ENCODE measurements at places on chromosomes 4 and X.

DNA sequence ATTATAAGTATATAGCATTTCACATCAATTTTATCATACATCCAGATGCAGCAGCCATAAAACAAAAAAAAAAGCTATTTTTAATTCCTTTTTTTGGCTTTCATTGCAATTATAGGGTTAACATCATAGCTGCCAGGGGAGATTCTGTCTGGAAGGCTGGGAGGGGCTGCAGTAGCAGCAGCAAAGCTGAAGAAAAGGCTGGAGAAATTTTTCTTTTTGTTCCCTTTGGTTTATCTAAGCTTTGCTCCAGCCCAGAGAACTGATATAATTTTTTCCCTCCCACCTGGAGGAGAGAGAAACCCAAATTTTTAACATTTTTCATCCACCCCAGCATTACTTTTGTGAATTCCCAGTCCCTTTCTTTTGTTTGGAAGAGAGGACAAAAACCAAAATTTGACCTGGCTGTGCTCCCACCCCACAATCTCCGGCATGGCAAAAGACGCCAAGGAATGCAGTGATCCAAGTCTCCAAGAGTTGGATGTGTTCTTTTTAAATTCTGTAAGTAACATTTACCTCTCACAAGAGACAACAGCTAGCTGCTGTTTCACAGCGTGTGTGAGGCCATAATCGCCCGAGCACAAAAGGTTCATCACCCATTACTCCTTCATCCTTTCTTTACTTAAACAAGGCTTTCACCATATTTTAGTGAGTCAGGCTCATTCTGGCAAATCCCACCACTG, 25.1 kb upstream of the FAM156A start:
- DNase-seq = no peak

- no peak for DNase-seq
These were observed 22.9 kb upstream of the CASK start for GRCh38 chrX:41946235-41946634.

DNA sequence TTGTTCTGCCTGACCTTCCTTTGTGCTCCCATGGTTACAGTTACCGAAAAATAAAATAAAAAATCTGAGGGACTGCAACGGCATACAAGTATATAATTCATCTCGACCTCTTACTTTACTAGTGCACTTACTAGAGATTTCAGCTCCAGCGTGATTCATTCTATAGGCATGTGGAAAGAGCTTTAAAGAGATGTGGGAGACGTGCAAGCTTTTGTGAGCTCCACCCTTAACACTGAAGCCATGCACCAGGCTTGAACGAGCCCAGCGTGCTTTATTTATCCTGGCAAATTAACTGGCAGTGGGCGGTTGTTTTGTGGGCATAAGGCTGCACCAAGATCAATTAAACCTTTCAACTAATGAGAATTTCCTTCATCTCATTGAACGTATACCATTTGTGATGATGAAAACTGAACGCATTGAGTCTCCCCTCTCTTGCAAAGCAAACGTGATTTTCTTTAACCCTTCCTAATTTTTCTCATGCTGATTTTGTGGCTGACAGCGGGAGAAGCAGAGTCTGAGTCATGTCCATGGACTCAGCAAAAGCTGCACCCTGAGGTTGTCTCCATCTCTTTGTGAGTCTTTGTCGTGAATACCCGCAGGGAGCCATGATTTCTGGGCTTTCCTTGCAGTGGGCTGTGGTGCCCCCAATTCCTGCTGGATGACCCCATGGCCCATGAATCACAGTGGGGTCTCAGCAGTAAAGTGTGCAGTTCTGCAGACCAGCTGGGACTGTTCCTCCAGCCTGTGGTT, 60.1 kb downstream of the MXRA5 start:
- no peak for DNase-seq

DNA sequence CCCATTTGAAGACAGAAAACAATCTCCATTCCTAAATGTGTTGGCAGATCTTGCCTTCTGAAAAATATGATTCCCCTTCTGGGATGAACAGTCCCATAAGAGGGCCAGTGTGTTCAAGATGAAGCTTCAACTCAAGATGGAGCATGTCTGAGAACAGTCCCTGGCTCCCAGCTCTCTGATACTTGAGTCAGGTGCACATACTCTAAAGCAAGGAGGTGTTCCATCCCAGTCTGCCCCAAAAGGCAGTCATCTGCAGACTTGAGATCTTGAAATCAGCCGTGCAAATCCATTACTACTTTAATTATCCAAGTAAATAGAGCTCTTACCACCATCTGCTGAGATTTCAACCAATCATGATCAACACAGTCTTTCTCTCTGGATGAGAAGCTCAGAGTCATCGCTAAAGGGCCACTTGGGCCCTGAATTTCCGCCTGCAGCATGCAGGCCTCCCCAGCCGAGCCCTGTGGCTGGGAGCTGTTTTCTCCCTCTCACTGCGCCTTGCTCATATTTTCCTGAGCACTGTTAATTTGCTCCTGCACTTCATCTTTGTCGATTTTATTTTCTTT, 22.2 kb downstream of the CCDC149 start:
- no peak for DNase-seq

DNA sequence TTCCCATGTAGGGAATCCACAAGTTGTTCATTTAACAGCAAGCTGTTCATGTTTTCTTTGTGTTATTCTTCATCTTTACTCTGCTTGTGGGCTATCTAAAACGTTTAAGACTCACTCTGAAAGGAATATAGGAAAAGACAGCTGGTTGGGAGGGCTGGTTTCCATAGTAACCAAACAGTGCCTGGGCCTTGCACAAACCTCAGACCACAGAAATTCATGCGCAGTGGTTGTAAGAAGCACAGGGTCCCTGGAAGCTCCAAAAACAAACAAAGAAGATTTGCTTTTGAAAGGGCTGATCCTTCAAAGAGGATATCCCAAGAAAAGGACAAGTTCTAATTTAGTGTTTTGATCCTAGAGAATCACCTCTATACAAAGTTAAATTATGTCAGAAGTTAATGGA, 7.8 kb downstream of the SERTM2 start:
- DNase-seq = no peak

- no peak for DNase-seq
These were observed 8.2 kb upstream of the PWWP3B start for GRCh38 chrX:106159861-106160282.

DNA sequence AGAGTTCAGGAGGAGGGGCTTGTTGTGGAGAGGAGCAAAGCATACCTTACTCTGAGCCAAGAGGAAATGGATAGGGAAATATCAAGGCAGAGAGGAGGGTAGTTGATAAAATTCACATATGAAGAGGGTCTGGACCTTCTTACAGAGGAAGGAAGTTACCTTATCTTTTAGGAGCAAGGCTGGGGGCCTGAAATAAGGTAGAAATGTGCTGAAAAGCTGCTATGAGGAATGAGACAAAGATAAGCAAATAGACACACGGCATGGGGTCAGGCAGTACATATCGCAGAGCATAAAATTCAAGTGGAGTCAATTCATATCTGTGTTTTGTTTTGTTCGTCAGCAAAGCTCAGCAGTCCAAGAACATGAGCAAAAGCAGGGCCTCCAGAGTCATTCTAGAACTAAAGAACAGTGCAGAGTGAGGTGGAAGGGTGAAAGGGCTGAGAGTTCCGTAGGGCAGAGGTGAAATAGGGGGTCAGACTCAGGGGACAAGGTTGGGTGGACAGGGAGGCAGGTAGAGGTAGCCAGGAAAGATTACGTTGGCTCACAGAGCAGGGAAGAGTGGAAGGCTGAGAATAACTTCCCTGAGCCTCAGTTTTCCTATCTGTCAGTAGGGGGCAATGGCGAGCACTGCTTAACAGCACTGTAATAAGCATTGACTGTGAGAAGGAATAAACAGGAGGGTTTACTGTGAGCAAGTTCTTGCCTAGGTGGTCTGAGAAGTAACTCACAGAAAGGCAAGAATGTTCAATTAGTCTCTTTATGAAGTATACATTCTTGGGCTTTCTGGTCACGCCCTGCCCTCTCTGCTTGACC, 9.2 kb downstream of the VSIG4 start:
- DNase-seq = no peak

GRCh38 chr4:110195561-110196205, 2.7 kb downstream of the ELOVL6 start:
- DNase-seq = peak; percentile 40

- peak; percentile 90 for DNase-seq
These were observed at the start of gene WDR44 for GRCh38 chrX:118345464-118346257. WDR44 (plus strand) TSS chrX:118346106; CDS start chrX:118346504, 398 bp downstream.

DNA sequence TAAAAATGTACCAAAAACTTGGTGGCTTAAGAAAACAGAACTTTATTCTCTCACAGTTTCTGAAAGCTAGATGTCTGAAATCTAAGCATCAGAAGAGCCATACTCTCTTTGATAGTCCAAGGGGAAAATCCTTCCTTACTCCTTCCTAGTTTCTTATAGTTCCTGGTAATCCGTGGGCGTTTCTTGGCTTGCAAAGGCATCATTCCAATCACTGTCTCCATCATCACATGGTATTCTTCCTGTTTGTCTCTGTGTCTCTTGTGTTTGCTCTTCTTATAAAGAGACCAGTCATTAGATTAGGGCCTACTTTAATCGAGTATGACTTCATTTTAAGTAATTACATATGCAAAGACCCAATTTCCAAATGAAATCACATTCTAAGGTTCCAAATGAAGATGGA, 118.9 kb upstream of the FSTL5 start:
- DNase-seq = no peak

- no peak for DNase-seq
These were observed 207.3 kb upstream of the ANXA10 start for GRCh38 chr4:167885071-167885470.

DNA sequence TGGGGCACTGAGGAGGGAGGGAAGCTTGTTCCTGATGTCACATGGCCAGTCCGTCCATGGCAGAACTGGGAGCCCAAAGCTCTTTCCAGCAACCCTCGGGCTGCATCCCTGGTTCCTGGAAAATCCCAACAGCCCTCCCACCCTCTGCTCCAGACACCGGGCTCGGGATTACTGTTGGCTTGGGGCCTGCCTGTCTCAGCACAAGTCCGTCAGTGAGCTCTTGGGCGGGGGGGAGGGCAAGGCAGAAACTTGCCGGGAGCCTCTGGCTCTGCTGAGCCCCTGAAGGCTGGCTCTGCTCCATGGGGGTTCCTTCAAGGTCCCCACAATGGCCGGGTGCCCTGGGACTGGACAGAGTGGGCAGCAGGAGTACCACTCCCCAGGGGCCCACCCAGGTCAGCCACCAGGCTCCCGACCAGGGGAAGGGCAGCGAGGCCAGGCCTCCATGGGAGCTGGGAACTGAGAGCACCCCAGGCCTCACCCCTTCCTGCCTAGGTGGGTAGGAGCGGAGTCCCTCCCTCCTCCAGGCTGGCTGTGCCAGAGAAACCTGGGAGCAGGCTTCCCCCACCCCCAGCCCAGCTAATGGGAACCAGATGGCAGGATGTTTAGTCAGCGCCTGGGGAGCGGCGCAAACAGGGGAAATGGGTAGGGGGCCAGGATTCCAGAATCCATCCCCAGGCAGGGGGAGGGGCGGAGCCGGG, 6.4 kb upstream of the HAUS7 start:
- DNase-seq = no peak

DNA sequence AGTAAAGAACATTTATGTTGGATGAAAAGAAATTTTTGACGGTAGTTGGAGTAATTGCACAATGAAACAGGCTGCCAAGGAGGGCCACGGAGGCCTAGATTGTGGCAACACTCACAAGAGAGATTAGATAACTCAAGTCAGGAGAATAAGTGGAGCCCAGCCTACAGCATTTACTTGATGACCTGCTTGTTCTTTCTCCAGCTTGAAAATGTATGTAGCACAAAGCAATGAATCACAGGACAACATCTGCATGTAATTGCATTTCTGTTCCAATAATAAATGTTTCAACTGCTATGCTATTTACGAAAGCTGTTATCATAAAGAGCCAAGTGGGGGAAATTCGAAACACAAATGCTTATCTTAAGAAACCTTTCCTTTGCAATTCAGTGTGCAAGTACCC, 221.2 kb upstream of the MID1 start:
- DNase-seq = no peak

GRCh38 chr4:183322326-183322725, at the start of gene CLDN24:
CLDN24 (minus strand) TSS chr4:183322426; CDS start chr4:183322426, 0 bp downstream.
- no peak for DNase-seq

DNA sequence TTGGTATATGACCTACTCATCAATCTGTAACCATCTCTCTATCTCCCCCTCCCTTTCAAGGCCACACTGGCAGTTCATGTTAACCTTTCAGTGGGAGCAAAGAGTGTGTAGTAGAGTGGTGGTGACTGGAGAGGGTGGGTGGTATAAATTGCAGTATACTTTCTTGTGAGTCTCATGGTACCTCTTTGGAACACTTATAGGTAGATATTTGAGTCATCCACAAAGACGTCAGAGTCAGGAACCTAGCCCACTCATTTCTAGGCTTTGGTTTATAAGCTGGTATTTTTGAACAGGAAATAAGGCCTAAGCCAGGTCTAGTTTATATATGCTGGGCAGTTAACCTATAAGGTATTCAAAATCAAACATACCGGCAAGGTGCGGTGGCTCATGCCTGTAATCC, 36.3 kb downstream of the RLIM start:
- DNase-seq = no peak

GRCh38 chr4:187070158-187070557, 346.5 kb upstream of the FAT1 start:
- no peak for DNase-seq

GRCh38 chr4:186351668-186352194, 85.7 kb downstream of the F11 start:
- DNase-seq = no peak

DNA sequence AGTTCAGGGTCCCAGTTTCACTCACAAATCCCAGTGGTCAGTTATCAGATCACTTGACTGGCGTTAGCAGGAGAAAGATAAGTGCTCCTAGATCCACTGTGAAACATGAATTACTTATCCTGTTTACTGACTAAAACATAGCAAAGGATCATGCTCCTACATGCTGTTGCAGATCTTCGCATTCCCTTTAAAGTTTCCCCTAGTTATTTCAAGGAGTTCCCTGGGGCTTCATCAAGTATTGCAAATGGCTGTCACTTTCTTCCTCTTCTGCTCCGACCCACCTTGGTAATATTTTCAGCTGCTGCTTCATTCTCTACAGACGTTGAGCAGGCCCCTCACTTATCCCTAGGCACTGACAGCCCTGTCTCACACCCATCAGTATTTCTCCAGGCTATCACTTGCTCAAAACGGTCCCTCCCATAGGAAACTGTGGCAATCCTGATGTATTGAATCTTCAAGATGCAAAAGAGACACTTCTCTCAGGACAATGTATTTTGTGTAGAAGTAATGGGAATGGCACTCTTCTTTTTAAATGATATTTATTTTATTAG, 466.0 kb downstream of the INPP4B start:
- no peak for DNase-seq

- no peak for DNase-seq
These were observed 48.0 kb upstream of the TRIM2 start for GRCh38 chr4:153156263-153156662.

DNA sequence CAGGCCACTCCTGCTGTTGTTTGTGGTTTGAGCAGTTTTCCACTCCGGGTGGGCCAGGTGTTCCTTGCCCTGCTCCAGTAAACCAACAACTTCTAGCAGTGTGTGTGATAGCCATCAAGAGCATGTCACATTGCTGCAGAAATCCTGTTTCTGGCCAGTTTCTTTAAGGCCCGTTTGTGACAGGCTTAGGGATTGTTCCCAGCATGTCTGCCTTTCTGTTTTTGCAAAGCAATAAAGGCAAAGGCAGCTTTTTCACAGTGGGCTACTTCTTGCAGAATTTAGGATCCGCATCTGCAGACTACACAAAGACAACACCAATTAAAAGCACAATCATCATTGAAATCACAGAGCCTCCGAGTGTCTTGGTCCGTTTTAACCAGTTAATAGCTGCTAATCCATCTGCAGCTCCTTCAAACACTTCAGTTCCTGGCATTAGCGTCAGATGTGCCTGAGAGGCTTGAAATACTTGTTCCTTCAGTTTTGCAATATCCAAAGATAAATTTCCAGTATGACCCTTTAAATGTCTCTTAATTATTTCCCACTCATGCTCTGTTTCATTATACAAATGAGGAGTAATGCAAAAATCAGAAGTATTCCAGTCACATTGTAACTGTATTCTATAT, 65.1 kb downstream of the ADAM29 start:
- no peak for DNase-seq

GRCh38 chrX:88838392-88838791, 91.4 kb downstream of the CPXCR1 start:
- DNase-seq = no peak

All from anterior cingulate cortex (tissue), 58 donors.